ENCODE measurements at places on chromosomes 13 and 19.

- no peak for DNase-seq
Observed at GRCh38 chr19:33689138-33689746, 67.5 kb downstream of the CHST8 start.

GRCh38 chr19:33303791-33304345 is 1.5 kb upstream of the CEBPA start:
- no peak for DNase-seq

DNA sequence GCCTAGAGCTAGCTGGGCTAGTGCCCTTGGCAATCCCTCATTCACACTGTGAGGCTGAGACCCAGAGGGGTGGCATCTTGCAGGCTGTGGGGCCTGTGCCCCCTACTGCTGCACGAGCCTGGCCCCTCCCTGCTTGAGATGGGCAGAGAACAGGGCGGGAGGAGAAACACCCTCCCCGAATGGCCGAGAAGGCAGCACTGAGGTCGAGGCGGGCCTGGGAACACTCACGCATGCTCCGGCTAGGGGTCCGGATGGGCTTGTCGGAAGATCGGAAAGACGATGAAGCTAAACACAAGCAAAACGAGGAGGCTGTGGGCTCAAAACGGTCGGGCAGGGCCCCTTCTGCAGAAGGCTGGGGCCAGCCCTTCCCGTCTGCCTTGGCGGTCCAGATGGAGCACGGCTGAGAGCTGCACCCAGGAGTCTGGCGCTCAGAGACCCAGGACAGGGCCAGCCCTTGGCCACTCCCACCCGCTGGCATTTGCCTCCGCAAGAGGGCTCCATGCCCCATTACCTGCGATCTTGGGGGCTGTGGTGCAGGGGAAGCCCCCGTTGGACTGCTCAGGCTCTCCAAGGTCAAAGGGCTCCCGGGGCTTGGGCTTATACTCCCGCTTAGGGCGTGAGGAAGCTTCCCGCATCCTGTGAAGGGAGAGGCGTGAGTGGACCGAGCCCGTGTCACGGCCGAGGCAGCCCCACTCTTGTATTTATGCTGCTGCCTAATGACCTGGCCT is 18.9 kb downstream of the MPND start:
- no peak for DNase-seq

GRCh38 chr19:2423915-2424685 is 3.3 kb downstream of the TIMM13 start:
- no peak for DNase-seq

GRCh38 chr19:17052439-17052838 is 22.8 kb downstream of the HAUS8 start:
- no peak for DNase-seq

Measured in NCI-H187 (cell line).